Hematopoietic multipotent progenitor cell treated with erythropoietin and hydrocortisone succinate and interleukin-3 and kit ligand, for 8 days (in vitro differentiated cells): ENCODE measurements at places on chromosomes 6 and 20.

DNA sequence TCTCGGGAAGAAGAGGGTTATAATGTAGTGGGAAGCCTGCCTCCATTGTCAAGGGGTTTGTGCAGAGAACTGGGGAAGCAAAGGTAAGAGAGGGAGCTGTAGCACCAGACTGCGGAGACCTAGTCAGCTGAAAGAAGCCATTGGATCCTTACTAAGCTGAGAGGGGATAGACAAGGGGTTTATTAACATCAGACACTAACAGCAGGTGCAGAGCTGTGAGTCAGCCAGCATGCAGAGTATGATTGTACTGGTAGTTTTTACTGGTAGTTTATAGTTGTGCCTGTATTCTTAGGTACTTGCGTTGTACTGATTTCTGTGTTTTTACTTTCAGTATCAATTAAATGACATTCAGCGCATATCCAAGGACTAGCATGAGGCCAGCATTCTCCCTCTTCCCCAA, 17.8 kb upstream of the COL19A1 start:
- DNase-seq = no peak

GRCh38 chr20:62303340-62304226, 786 bp downstream of the ADRM1 start:
- DNase-seq = peak; percentile 27

DNA sequence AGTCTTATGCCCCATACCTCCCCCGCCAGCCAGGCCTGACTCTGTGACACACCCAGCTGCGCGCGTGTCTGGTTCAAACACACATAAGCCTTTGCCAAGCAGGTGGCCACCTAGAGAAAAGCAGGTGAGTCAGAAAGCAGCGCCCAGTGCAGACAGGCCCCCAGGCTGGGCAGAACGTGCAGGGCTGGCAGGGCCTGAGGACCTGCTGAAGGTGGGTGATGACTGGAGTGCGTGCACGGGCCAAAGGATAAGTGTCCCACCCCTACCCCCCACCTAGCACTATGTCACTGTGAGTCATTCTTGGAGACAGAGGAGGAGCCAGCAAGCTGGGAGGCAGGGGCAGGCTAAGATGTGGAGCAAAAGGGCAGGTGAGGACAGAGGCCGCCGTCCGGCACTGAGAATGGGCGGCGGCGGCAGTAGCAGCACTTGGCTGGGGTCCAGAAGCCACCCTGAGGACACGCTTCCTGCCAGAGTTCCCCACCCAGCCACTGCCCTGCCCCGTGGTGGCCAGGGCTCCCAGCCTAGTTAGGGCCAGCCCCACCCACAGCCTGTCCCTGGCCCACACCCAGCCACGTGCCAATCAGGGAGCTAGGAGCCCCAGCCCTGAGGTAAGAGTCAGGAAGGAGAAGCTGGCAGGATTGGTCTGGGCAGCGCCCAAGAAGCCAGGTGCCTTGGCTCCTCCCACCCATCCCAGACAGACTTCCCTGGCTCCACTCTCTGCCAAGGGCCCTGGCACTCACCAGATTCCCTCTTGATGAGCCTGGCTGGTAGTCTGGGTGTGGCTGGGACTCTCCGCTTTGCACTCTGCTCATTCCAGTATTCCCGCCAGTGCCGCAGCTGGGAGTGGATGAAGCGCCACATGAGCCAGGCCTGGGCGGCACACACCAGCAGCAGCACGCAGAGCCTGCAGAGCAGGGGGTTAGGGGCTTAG, 72.7 kb downstream of the TRAM2 start:
- peak; percentile 97 for DNase-seq

GRCh38 chr20:10520528-10520927, 85.4 kb downstream of the SLX4IP start:
- DNase-seq = no peak

DNA sequence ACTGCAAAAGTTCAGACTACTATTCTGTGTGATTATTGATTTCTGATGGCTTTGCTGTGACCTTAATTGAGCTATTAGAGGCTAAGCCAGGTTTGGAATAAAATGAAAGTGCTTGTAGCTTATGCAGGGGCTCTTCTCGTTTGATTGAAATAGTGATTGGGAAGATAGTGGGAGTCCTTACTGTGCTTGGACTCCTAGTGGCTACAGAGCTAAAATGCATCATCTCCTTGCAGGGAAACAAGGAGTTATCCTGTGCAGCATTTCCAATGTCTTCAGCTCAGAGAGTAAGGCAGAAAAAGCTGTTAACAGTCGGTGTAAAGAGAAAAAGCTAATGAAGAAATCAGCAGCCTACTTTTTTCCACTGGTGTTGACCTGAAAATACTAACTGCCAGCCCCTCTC, 173.5 kb downstream of the SLC35F1 start:
- DNase-seq = no peak

- DNase-seq = no peak
Measured at GRCh38 chr20:46099491-46100287, 9.9 kb upstream of the NCOA5 start.

DNA sequence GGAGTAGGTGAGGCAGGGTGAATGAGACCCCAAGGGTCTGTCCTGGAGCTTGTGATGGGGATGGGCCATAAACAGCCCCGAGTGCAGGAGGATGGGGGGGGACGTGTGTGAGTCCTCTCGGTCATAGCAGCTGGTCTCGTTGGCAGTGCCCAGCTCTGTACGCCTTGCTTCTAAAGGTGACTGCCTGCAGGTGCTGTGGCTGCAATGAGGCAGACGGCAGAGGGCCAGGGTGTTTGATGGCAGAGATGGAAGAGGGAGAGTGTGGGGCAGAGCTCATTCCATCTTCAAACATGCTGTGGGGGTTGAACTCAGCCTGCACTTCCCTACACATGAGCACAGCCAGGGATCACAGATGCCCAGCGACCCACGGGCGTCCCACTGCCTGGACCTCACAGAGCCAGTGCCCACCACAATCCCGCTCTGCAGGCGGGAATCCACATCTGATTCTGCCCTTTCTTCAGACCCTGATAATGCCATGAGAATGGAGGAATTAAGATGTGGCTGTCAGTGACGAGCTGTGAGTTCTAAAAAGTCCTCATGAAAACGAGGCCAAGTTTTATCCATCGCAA, 123.3 kb upstream of the CDH4 start:
- no peak for DNase-seq

DNA sequence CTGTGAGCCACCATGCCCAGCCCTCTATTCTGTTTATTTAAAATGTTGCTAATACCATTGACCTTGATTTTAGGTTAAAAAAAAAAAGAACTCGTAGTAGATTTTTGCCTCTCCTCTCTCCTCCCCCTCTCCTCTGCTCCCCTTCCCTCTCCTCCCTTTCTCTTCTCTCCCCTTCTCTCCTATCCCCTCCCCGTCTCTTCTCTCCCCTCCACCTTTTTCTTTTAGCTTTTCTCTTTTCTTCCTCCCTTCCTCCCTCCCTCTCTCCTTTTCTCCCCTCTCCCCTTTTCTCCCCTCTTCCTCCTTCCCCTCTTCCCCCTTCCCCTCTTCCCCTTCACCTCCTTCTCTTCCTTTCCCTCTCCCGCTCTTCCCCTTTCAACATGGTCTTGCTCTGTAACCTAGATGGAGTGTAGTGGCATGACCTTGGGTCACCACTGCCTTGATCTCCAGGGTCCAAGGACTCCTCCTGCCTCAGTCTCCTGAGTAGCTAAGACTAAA, 223.8 kb downstream of the ZFAND3 start:
- no peak for DNase-seq

GRCh38 chr6:45487645-45488044, 109.9 kb upstream of the SUPT3H start:
- no peak for DNase-seq

DNA sequence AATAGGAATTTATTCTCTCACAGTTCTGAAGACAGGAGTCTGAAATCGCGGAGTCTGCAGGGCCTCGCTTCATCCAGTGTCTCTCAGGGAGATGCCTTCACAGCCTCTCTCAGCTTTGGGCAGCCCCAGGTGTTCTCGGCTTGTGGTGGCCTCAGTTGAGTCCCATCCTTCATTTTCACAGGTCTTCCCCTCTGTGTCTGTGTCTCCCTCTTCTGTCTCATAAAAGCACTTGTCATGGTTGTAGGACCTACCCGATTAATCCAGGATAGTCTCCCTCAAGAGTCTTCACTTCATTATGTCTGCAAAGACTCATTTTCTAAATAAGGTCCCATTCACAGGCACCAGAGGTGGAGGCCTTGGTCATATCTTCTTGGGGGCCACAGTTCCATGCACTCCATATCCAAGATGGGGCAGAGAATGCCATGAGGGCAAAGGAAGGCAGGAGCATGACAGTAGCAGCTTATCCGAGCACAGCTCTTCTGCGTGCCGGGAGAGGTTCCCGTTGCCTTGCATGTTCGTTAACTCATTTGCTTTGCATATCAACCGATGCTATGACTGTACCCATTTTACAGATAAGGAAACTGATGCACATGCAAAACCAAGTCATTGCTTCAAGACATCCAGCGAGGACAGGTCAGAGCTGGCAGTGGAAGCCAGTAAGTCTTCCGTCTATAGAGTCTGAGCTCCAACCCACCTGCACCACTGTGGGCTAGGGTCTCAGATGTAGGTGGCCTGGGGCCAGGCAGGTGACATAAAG, 363.8 kb upstream of the SULF2 start:
- DNase-seq = no peak

- no peak for DNase-seq
Measured at GRCh38 chr20:36644032-36644705, 1.8 kb downstream of the SLA2 start.

GRCh38 chr6:51459958-51460357, 627.5 kb downstream of the PKHD1 start:
- no peak for DNase-seq

DNA sequence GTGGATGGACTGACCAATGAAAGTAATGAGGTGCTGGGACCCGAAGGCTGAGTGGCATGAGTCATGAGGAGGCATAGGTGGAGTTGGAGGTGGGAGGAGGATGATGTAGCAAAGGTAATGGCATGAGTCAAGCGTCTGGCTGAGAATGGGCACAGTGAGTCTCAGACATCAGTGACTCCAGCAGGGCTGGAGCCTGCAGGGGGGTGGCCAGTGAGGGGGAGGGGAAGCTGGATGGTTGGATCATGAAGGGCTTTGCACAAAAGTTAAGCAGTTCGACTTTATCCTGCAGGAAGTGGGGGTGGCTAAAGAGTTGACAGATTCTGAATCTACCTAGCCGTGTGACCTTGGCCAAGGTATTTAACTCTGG, 99.0 kb upstream of the IYD start:
- DNase-seq = no peak

DNA sequence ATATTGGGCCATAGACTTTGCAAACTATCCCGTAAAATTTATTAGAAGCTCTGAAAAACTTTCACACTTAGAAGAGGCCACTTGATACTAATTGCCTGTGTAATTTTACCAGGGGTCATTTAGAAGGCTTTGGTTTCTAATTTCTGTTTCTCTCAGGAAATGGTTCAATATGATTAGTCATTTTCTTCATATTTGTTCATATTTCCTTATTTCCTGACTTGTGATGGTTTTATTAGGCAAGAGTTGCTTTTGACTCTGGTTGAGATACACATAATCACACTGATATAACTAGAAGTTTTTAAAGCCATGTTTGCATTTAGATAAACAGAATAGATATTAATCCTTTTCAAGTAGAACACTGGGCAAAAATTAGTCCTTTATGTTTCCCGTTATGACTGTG, 11.8 kb upstream of the HBS1L start:
- DNase-seq = no peak

GRCh38 chr6:124943658-124944057, 18.6 kb upstream of the RNF217 start:
- DNase-seq = no peak

DNA sequence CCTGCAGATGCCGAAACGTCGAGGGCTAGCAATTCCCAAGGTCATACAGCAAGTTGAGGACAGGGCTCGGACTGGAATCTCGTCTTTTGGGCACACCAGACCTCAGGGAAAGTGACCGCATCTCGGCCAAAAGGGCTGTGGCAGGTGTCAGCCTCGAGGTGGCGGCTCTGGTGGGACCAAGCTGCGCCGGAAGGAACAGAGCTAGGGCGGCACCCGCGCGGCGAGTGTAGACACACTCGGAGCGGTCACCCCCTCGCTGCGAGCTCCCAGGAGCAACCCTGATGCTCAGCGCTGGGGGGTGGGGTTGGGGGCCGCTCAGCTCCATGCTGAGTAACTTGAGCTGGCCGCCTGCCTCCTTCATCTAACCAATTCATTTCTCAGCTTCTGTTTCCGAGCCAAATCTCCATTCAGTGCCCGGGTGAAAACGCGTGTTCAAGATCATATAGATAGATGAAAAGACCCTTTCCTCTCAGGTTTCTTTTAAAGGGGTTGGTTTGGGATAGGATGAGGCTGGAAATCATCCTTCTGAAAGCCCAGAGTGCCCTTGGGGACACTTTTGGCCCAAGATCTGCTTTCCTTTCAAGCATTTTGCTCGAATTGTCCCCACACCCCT, 2.2 kb upstream of the TUBB2B start:
- DNase-seq = no peak

GRCh38 chr6:162733489-162733888, 5.7 kb downstream of the PACRG start:
- DNase-seq = no peak

GRCh38 chr20:33894798-33895197, 83.7 kb downstream of the CHMP4B start:
- DNase-seq = no peak

GRCh38 chr6:140176306-140176705, 801.9 kb upstream of the CITED2 start:
- DNase-seq = no peak

- DNase-seq = no peak
Measured at GRCh38 chr6:16274483-16274882, 36.1 kb downstream of the GMPR start.

DNA sequence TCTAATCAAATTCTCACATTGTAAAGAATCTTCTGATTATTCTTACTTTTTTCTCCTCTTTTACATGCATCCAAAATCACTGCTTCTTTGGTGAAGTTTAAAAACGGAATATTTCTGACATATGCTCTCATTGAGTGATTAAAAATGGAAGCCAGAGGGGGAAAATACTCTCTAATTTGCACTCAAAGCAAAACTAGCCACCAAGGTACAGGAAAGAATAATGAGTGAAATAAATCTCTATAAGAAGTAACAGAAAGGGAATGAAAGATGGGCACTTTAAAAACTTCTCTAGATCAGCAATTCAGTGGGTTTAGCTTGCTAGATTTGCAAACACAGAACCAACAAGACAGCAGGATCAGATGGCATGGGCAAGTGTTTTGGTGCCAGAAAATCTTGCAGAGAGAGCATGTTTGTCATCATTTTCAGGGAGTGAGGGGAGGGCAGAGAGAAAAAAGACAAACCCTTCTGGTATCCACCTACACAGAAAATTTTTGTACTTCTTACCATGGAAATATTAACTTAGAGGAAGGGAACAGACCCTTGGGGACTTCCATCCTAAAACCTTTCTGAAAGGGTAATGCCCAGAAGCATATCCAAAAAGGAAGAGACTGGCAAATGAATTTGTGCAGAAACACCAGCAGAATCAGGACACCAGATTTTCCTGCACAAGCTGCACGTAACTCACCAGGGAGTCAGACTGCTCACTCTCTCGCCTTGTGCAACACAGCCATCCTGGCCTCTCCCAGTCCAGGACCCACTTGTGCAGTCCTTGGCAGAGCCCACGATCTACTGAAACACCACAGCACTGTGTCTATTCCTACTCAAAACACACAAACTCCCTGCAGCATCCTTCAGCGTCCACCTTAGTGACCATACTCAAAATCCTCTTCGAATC, 270.2 kb upstream of the PRDM1 start:
- no peak for DNase-seq

GRCh38 chr6:156395276-156395675, 381.9 kb upstream of the ARID1B start:
- no peak for DNase-seq
